ENCODE measurements at places on chromosomes 11 and 22.

DNA sequence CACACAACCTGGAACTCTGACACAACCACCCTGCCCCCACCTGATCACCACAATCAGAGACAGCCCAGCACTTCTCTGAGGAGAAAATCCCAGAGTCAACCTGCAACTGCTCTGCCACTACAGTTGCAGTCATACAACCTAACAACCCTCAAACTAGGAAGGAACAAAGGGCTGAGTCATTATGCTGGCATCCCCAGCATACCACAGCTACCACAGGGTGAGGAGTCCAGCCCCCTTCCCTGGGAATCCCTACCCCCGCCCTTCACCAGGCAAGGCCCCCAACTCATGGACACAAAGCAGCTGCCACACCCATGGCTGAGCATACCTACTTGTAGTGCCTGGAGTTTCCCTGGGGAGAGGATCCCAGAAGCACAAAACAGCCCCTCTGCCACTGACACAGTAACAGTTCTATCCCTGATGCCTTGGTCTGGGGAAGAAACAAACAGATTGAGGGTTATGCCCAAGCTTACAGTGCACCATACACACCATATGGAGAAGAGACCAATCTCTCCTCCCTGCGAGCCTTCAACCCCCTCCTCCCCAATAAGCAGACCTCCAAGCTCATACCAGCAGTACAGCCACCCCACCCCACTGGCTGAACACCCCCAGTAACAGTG is 68.5 kb upstream of the C11orf58 start:
- no peak for DNase-seq

DNA sequence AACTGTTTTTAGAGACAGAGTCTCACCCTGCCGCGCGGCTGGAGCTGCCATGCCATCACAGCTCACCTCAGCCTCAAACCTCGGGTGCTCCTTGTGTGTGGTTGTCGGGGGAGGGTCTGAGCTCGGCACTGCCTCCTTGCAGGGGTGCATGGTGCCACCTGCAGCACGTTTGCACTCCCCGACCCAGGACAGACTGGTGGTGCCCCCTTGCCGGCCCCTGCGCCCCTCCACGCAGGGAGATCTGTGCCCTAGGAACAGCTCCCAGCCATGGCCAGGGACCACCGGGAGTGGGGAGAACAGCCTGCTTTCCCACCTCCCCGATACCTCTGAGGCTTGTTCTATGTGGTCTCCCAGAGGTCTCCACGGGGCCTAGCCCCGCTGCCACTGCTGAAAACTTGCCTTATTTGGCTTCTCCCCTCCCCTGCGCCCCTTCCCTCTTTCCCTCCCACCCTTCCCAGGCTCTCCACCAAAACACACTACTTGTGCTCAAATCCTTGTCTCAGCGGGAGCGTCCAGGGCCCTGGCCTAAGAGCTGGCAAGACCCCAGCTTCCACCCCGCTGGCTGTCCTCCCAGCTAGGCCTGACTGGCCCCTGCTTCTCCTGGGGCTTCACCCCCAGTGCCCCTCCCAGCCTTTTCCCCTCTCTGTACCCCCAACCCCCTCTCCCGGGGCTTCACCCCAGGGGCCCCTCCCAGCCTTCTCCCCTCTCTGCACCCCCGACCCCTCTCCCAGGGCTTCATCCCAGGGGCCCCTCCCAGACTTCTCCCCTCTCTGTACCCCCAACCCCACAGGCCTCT is 13.4 kb upstream of the TPCN2 start:
- no peak for DNase-seq

- no peak for DNase-seq
Observed at GRCh38 chr22:17272511-17272991, 53.3 kb upstream of the ADA2 start.

DNA sequence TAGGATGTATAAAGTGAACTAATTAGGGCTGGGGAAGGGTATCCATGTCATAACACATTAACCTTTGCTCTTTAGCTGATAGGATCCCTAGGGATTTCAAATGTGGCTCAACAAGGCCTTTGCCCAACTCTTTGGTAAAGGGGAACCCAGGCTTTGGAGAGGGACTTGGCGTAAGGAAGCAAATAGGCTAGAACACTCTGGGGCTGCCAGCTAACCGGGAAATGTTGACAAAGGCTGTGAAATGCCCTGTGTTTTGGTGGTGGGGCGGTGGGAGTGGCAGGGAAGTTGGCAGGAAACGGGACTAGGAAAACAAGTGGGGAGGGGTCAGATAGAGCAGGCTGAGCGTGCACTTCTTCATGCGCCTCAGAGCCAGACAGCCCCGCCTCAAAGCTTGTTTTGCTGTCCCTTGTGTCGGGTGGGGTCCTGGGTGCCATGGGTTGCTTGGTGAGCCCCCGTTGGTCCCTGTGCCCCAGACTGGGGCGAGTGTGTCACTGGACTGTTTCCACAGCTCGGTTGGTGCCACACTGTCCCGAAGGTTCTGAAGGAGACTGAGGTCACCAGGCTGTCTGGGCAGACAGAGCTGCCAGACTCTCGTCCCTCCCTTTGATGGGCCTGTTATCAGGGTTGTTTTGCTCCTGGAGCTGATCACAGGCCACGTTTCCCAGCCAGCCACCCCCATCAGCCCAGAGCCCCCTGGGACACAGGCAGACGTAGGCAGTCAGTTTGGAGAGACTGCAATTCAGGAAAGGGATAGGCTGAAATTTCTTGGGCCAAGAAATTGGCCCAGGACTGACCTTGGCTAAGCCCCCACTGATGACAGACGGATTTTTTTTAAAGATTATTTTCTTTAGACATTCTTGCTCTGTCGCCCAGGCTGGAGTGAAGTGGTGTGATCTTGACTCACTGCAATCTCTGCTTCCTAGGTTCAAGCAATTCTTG is 19.6 kb downstream of the KCTD21 start:
- DNase-seq, result no peak

GRCh38 chr11:74754507-74755252 is 6.0 kb downstream of the RNF169 start:
- DNase-seq, result no peak

GRCh38 chr11:119384332-119384731 is 2.8 kb upstream of the USP2 start:
- no peak for DNase-seq

- DNase-seq, result no peak
Observed at GRCh38 chr11:66243782-66244535, 24.5 kb upstream of the RAB1B start.

DNA sequence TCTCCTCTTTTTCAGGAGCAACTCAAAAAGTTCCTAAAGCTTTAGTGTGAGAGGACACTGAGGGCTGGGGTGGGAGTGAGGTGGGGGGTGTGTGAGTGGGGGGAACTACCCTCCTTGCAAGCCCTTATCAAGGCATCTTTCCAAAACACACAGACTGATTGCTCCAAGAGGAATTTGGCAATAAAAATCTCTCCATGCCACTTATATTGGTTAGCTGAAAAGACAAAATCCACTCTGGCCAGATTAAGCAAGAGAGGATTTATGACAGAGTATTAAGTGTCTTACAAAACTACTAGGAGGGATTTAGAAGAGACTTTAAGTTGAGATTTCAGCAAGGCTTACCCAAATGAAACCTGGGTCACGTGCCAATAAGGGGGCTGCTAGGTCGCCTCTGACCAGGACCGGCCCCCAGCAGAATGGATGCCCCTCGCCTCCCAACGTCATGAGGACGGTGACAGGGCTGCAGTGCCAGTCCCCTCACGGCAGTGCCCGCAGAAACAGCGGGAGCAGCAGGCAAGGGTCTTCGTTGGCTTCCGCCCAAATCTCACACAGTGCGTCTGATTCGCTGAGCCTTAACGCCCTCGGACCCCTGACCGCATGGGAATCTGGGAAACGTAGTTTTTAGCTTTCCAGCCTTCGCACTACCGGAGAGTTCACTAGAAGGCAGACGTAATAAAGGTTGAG is 22.1 kb upstream of the CTR9 start:
- DNase-seq, result peak; percentile 86

GRCh38 chr11:1225386-1226225 is 2.7 kb downstream of the MUC5B start:
- DNase-seq, result no peak
